ENCODE measurements at places on chromosomes 13 and 19. TPM values are rescaled to one million over a fixed set of nuclear protein-coding genes. Genes with fewer than 3 reads are reported as not detected.

DNA sequence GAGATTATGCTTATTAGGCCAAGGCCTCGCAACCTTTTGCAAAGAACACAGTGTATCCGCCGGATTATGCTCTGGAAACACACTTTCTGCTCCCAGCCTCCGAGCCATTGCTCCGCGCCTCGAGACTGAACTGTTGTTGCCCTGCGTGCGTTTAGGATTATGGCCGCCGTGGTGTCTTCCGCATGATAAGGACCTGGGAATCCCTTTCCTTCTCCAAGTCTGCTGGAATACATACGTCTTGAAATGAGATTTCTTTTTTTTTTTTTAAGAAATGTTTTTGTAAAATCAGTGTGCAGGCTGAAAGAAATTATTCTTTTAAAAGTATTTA is 89.8 kb upstream of the SOX1 start:
- DNase-seq, result no peak

Gene LILRB4
- not detected for total RNA-seq

Gene MUC16
- 1.0 TPM for total RNA-seq

DNA sequence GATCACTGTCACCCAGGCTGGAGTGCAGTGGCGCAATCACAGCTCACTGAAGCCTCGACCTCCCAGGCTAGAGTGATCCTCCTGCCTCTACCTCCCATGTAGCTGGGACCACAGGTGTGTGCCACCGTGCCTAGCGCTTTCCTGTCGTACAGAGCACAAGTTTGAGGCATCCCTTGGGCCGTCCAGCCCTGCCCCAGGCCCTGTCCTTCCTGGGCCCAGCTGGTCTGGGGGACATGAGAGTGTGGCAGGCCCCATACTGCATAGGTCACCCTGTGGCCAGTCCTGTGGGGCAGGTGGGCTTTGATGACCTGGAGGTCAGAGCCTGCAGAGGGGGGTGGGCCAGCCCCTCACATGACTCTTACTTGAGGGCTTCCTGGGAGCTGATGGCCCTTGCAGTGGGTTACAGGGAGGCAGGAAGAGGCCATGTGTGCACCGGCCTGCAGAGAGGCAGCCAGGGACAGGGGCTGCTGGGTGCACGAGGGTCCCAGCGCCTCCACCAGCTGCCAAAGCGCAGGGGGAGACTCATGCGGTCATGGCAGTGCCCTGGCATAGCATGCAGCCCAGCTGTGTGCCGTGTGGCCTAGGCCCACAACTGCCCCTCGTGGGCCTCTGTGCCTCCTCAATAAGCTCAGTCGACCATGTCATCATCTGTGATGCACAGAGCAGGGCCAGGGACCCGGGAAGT is 61.4 kb downstream of the KDM4B start:
- DNase-seq, result no peak

DNA sequence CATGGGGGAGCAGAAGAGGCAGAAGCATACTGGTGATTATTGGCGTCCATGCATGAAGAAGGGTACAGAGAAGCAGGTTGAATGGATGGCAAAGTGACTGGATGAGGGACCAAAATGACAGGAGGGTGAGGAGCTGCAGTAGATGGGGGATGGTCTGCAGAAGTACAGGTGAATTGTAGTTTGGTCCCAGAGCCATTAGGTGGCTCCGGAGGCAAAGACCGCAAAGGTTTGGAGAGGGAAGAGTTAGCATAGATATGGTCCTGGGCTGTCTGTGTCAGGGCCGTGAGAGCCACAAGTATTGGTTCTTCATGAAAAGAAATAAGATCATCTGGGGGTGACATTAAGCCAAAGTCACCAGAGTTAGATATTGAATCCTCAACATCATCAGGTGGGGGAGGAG is 59.0 kb upstream of the ZNF726 start:
- no peak for DNase-seq

GRCh38 chr19:6476155-6476895 is 5.3 kb downstream of the DENND1C start:
- DNase-seq, result peak; percentile 90

DNA sequence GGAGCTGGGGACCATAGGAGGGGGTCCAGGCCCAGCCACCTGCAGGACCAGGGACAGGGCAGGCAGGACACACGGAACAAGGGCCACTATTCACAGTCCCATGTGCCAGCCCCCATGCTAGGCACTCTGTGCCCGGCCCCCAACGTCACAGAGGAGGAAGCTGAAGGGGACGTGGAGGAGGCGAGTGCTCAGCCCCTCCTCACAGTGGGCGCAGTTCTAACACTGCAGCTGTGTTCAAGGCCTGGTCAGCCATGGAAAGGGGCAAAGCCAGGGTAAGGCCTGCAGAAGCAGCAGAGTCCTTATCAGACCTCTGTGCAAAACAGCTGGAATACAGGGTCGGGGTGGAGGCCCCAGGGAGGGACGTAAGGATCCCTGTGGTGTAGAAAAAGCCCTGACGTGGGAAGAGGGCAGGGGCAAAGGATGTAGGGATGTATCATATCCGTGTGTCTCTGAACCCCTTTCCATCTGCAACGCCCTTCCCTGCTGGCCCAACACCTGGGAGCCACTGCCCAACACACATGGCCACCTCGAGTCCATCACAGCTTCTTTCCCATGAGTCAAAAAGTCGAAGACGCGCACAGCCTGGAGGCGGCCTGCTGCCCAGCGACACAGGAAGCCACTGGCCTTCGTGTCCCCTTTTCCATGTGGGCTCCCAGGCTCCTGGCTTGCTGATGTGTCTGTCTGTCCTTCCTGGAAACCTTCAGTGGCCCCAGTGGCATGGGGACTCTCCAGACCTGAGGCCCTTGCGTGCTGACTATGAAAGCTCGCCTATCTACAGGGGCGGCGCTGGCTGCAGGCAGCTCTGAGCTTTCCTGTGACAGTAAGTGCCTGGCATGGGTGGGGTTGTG is 28.0 kb downstream of the SH3GL1 start:
- DNase-seq, result no peak

DNA sequence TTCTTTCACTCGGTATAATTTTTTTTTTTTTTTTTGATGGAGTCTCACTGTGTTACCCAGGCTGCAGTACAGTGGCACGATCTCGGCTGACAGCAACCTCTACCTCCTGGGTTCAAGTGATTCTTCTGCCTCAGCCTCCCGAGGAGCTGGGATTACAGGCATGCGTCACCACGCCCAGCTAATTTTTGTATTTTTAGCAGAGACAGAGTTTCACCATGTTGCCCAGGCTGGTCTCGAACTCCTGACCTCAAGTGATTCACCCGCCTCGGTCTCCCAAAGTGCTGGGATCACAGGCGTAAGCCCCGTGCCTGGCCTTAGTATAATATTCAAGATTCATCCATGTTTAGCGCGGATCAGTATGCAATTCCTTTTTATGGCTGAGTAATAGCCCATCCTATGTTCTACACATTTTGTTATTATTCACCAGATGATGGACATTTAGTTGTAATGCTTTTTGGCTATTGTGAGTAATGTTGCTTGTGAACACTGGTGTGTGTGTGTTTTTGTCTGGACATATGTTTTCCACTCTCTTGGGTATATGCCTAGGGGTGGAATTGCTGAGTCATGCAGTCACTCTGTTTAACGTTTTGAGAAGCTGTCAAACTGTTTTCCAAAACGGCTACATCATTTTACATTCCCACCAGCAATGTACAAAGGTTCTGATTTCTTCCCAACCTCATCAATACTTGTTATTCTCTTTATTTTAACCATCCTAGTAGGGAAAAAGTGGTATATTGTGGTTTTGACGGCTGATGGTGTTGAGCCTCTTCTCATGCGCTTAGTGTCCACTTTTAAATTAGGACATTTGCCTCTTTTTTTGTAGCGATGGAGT is 22.9 kb downstream of the PLEKHF1 start:
- peak; percentile 55 for DNase-seq

GRCh38 chr13:88840085-88840484 is 1168.9 kb downstream of the SLITRK5 start:
- DNase-seq, result no peak

Gene APOC4
- not detected for total RNA-seq

GRCh38 chr19:19078801-19079200 is 15.0 kb downstream of the SLC25A42 start:
- DNase-seq, result no peak

GRCh38 chr19:47005164-47005641 is 14.4 kb upstream of the NPAS1 start:
- DNase-seq, result no peak

DNA sequence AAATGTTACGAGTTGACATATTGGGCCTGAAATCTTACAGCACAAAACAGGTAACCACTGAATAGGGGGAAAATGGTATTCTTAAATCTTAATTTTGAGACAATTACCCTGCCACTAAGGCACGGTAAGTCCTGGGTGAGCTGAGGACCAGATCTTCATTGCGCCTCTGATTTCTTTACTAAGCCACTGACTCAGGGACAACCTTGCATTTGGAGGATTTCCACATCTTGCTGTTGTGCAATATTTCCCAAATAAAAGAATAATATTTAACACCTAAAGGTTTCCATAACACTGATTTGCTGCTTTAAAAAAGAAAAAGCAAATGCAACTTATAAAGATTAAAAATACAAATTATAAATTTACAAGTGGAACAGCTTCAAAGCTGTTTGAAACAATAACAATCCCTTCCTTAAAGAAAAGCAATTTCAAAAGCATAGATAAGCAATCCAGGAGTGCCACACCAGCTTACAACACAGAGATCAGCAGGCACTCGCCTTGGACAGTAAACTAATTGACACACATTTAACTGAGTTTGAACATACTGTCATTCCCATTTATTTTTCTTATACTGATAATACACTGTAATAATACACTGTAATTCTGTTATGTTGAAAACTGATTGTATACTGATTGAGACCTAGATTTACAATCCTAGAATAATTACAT is 79.6 kb upstream of the DOCK9 start:
- peak; percentile 62 for DNase-seq

- DNase-seq, result no peak
Measured at GRCh38 chr13:80382576-80382975, 41.6 kb upstream of the SPRY2 start.

DNA sequence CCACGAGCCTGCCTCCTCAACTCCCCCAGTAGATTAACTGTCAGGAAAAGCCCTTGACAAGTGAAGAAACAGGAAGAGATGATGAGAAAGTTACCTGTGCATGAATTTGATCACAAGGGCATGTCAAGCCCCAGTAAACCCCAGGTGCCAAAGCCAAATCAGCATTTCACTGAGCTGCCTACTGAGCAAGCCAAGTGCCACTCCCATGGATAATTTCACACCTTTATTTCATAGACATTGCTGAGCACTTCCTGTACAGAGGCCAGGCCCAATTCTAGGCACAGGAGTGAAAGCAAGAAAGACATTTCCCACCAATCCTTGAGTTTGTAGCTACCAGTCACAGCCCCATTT is 2.4 kb downstream of the GADD45GIP1 start:
- no peak for DNase-seq

DNA sequence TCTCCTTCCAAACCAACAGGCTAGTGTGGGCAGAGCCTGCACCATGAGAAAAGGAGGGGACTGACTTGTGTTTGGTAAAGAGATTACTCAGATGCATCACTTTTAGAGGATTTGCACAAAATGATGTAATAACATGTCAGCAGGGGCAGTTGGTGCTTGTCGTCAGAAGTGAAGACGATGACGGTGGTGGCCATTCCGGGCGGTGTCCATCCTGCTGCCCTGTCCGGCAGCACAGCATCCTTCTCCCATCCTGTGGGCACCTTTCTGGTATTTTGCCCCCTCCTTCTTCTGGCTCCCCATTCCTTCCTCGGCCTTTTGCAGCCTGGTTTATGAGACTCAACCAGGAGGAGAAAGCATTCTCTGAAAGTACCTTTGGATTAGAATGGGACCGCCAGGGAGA is 160.1 kb downstream of the TEX29 start:
- DNase-seq, result no peak

DNA sequence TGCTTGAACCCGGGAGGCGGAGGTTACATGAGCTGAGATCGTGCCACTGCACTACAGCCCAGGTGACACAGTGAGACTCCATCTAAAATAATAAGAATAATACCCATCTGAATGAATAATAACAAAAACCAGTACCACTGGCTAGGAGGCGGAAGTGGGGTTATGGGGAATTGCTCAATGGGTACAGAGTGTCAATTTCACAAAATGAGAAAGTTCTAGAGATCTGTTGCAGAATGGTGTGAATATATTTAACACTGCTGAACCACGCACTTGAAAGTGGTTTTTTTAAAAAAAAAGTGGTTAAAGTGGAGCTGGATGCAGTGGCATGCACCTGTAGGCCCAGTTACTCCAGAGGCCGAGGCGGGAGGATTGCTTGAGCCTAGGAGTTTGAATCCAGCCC is 18.5 kb downstream of the KLF2 start:
- DNase-seq, result no peak

GRCh38 chr19:50358483-50359327 is 6.7 kb downstream of the NAPSA start:
- DNase-seq, result no peak

GRCh38 chr13:37173214-37173613 is 67.8 kb upstream of the CSNK1A1L start:
- DNase-seq, result no peak

- DNase-seq, result no peak
Measured at GRCh38 chr19:17685451-17686022, 2.6 kb downstream of the UNC13A start.

DNA sequence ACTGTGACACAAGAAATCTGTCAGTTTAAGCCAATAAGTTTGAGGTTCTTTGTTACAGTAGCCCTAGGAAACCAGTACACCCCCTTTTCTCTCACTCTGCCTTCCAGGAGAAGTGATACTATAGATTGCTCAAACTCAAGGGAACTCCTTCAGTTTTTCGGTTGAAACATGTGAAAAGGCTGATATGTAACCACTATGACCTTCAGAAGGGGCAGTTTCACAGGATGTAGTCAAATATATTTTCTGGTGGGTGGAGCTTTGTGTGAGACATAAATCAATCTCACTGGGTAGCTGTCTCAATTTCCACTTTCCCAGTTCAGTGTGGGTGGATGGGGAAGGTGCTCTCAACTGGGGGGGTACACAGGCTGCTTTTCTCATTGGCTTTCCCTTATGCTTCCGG is 41.7 kb downstream of the HTR2A start:
- DNase-seq, result no peak

Gene SPTBN4
- total RNA-seq, result 2.4 TPM

Gene MAMSTR
- 0.87 TPM for total RNA-seq

Gene IGFL4
- not detected for total RNA-seq

DNA sequence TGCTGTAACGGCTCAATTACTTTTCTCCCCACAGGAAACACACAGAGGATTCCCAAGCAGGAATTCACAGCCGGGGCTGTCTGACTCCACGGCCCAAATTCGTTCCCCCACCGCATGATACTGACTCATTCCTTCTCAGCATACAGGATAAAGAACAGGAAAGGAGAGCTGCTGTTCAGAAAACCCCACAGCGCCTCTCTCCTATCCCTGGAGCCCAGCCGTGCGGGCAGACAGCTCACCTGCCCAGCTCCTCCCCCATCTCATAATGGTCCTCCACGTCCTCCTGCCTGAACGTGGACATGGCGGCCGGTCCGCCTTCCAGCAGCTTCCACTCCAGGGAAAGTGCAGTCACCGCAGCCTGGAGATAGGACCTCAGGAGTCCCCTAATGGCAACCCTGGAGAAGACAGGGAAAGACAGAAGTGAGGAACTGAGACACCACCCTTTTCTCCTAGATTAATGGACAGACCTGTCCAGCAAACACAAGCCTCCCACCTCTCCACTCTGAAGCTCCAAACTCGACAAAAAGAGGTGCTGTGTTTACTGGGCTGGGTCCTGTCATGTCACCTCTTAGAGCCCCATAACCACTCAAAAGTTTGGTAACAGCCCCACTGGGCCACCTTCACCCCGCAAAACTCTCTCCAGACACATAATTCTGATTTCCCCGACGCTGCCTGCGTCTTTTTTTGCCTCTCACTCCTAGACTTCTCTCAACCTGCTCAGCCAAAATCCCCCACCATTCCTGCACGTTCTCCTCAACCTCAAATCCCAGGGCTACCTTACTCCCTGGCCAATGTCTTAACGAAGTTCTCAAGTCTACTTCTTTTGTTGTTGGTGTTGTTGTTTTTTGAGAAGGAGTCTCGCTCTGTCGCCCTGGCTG is 1.2 kb downstream of the DAPK3 start:
- DNase-seq, result peak; percentile 89
